IMR-90 (cell line): ENCODE measurements at places on chromosomes 11 and 22. TPM values are rescaled to one million over a fixed set of nuclear protein-coding genes. Genes with fewer than 3 reads are reported as not detected.

DNA sequence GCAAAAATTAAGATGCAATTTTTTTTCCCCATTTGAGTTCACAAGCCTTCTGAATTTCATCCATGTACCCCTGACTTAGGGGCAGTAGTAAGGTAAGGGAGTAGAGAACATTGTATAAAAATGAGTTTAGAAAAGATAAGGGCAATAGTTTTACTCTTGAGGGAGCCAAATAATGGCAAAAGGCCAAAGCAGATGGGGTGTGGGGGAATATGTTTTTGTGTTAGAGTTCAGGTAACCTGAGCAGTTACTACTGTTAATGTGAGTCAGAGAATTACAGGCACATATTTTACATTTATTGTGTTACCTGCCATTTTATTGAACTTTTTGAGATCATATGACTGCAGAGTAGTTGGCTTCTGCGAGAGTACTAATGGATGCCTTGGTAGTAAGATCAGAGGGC, 3.1 kb downstream of the EED start:
- no peak for DNase-seq

DNA sequence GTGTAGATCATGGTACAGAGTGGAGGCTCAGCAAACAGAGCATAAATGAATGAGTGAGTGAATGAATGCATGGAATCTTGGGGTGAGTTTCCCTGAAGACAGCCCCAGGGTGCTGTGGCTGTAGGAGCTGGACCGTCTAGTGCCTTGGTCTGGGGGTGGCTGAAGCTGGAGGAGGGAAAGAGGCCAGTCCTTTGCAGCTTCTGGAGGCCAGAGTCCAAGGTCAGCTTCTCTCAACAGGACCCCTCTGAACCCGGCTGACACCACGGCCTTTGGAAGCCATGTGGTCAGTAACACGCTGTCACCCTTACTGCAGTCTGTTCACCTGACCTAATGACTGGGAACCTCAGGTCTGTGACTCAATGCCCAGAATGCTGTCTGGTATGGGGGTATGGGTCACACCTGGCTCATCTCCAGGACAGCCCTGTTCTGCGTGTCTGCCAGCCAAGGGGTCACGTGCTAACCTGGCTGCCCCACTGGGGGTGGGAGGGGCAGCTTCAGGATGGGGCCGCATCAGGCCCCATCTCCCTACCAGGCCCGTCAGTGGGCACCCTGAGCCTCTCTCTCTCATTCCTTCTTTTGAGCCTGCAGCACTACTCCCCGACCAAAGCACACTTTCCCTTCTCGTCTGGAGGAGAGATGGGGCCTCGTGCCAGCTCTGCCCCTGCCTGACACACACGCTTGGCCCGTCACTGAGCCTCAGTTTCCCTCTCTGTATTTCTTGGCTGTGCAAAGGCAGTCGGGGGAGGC, 24.1 kb upstream of the CHKA start:
- no peak for DNase-seq

DNA sequence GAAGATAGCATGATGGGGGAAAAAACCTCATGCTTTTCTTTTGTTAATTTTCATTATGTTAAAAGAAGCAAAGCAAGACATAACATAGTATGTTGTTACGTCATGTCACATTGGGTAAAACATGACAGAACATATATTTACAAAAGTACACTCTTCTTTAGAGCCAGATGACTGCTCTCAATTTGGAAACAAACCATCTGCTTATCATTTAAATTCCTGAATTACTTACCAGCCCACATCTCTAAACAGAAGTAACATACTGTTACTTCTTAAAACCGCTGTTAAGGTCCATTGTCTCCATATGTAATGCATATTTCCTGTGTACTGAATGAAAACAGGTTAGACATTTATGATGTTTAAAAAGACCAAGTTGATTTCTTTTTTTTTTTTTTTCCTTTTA, 100.0 kb downstream of the TMEM135 start:
- peak; percentile 64 for DNase-seq

- DNase-seq: no peak
Measured at GRCh38 chr22:44385781-44386180, 73.0 kb upstream of the SHISAL1 start.

DNA sequence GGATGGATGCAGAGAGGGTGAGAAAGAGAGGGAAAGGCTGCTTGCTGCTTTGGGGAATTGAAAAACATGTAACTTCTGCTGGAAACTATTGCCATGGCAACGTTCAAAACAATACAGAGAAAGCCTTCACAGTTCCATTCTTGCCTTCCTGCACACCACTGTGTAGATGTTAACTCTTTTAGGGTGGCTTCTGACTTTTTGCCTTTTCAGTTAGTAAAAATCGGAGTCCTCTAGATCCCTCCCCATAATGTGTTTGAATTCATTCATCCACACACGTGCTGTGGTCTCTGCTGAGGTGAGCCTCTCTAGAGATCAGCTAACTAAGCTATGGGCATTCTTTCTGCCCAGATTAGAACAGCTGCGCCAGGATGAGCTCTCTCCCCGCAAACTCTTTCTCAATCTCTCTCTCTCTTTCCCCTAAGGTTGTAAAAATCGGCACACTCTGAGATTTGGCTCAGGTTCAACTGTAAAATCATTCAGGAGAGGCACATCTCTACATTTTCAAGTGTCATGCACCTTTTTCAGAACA, 1178.3 kb downstream of the LRRC4C start:
- DNase-seq: no peak

- peak; percentile 58 for DNase-seq
Measured at GRCh38 chr22:20868025-20868962, 9.5 kb downstream of the SNAP29 start.

DNA sequence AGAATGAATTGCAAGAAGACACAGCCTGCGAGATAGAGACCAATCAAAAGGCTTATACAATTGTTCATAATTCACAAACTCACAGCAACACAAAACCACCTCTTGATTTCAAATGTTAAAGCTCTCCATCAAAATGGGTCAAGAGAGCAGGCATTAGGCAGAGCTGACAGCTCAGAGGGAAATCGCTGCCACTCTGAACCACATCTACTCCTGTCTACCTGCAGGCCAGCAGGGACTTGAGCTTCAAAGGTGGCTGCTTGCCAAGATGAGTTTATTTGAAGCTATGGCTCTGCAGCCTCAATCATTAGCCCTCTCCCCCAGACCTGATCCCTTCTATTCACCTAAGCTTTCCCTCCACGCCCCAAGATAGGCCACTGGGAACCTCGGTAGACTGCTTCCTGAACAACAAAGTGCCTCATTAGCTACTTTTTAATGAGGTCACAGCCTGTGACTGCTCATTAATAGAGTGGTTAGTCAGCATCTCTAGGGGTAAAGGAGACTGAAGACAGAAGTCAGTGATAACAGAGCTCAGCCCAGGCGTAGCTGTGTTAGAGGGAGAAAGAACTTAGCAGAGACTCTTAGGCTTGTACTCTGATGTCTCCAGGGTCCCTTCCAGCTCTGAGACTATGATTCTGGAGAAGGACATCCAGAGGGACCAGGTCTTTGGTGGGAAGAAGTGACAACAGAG, 21.2 kb upstream of the OR10A5 start:
- no peak for DNase-seq

DNA sequence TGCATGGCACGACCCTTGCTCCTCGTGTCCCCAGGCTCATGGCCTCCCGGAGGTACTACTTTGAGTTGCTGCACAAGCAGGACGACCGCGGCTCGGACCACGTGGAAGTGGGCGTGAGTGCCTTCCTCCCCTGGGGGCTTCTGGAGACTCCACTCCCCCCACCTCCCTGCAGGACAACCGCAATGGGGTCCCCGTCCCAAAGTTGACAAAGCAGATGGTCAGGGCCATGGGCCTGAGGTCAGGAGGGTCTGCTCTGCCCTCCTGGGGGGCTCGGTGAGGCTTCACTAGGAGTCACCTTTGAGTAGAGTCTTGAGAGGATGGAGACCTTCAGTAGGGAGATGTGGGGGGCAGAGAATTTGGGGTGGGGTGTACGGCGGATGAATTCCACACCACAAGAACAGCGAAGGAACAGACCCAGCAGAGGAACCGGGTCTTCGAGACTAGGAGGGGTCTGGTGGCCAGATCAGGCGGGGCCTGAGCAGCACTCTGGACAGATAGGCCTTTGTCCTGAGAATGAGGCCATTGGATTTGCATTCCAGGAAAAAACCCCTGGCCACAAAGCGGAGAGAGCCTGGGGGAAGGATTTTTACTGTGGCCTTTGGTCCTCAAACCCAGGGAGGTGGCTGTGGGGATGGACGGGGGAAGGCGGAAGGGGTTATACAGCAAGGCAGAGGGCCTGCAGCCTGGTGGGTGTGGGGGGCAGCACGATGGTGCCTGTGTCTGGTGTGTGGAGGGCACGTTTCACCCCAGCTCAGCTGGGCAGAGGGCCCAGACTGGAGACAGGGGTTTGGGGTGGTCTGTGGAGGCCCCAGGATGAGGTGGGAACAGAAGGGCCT, 4.6 kb downstream of the B4GALNT4 start:
- no peak for DNase-seq

GRCh38 chr11:33507967-33508366, 192.7 kb downstream of the C11orf91 start:
- peak; percentile 53 for DNase-seq

DNA sequence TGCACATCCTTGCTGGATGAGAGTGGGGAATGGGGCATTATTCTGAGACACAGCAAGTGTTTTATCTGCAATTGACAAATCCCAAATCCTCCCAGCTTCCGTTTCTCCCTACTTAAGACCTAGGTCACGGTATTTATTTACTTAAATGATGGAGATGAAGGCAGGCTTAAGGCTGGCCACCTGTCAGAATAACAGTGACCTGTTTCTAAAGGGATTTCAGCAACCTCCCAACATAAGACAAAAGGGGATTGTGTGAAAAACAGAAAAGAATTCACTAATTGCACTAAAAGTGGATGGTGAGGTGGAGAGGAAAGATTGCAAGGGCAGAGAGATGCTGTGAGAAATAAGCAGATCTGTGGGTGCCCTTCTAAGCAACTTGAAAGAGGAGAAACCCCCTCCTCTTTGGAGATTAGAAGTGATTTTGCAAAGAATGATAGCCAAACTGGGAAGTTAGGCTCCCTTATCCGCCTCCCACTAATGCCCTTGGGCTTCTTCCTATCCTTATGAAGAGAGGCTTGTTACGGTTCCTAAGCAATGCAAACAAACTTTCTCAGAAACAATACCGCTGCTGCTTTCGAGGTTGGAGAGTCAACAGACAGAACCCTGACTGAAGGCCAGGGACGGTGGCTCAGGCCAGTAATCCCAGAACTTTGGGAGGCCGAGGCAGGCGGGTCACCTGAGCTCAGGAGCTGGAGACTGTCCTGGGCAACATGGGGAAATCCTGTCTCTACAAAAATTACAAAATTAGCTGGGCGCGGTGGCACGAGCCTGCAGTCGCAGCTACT, 84.3 kb downstream of the ARL14EP start:
- no peak for DNase-seq

DNA sequence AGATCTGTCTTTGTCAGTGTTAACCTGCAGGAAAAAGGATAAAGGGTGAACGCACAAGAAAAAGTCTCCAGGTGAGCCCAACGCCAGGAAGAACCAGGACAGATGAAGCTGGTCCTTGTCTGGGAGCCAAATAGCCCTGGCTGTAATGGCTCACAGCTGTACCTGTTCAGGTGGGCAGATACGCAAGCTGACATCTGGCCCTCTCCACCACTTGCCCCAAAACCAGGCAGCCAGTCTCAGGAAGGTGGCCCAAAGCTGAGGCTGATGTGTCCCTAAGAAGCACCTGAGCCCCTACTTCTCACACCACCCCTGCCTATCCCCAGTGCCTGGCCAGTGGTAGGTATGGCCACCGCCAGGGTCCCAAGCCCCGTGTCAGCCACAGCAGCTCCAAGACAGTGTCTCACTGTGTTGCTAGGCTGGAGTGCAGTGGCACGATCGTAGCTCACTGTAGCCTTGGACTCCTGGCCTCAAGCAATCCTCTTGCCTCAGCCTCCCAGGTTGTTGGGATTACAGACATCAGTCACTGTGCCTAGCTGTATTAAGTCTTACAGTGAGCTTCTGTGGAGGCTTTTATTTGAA, 14.8 kb downstream of the TOP3B start:
- DNase-seq: no peak

GRCh38 chr22:40204321-40205116, 26.8 kb downstream of the TNRC6B start:
- DNase-seq: peak; percentile 73

- no peak for DNase-seq
Measured at GRCh38 chr11:1099519-1100355, 25.1 kb downstream of the MUC2 start.

DNA sequence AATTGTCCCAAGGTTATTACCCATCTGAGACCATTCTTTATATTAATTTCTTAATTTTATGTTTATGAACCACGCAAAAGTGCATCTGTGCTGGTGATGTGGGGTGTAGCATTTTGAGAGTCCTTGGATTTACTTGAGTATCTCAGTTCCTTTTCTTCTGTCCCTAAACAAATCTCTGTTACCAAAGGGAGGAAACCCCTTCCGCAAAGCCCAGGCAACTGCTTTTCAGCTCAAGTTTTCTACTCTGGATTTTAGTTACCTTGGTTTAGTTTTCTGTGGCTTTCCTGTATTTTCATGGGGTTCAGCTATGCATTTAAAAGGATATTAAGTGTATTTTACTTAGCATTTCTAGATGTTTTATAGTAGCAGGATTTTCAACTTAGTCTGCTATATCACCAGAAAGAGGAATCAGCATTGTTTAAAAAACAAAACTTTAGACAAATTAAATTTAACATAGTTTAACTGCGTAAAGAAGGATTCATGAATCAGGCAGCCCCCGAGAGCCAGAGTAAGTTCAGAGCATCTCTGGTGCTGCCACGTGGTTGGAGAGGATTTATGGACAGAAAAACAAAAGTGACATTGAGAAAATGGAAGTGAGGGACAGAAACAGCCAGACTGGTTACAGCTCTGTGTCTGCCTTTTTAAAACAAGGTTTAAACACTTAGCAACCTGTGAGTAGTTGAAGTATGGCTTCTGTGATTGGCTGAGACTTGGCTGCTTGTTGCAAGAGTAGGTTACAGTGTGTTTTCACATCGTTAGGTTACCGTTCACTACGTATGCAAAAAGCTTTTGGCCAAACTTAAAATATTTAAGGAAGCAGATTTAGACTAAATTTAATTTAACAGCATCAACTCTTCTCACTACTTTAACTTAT, 9.6 kb downstream of the ADM start:
- DNase-seq: peak; percentile 71

DNA sequence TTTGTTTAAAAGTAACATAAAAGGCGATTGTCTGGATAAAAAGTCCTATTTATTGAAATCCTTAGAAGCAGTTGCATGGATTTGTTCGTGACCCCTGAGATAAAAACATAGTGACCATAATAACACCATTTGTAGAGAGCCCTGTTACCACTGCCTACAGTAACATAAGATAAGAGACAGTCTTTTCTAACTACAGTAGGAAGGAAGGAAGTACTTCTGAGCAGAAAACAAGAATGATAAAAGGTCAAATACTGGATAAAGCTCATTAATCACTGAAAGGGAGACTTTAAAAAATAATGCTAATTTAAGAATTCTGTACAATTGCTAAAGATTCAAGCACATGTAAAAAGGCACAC, 47.1 kb upstream of the SOX6 start:
- DNase-seq: no peak

The PIWIL4 gene
- polyA plus RNA-seq: 1.1 and 1.3 TPM in 2 replicates

The PRODH gene
- polyA plus RNA-seq: 0.02 TPM in 1 of 2 replicates, not detected in the other

The OR52N4 gene
- not detected in 2 replicates for polyA plus RNA-seq

The SCGB1D2 gene
- not detected in 2 replicates for polyA plus RNA-seq

The CASP5 gene
- polyA plus RNA-seq: not detected in 2 replicates

The NEFH gene
- 2.7 and 2.9 TPM in 2 replicates for polyA plus RNA-seq
